ENCODE measurements at places on chromosomes 7 and 10.

DNA sequence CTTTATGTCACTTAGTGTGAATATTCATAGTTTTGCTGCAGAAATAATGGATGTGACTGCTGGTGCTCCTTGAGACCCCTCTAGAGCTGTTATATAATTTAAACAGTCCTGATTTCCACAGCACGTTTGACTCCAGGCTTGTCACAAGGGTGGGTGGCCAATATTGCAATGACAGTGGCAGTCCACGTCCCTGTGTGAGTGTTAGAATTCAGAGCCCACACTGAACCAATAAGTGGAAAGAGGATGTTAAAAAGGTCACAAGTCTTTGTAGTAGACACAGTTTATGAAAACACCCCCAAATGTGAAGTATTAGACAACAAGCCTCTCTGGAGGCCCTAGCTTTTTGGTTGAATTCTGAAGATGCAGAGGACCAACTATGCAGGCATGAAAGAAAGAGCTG lies 2.0 kb downstream of the PPP1R17 start:
- no peak for DNase-seq

GRCh38 chr7:101200862-101201599 lies at the start of gene MOGAT3:
TSS of gene MOGAT3 (minus strand) at chr7:101201036. CDS start at chr7:101200854, 182 bp downstream.
- no peak for DNase-seq

GRCh38 chr10:75941223-75941801 lies 509.9 kb downstream of the LRMDA start:
- no peak for DNase-seq

DNA sequence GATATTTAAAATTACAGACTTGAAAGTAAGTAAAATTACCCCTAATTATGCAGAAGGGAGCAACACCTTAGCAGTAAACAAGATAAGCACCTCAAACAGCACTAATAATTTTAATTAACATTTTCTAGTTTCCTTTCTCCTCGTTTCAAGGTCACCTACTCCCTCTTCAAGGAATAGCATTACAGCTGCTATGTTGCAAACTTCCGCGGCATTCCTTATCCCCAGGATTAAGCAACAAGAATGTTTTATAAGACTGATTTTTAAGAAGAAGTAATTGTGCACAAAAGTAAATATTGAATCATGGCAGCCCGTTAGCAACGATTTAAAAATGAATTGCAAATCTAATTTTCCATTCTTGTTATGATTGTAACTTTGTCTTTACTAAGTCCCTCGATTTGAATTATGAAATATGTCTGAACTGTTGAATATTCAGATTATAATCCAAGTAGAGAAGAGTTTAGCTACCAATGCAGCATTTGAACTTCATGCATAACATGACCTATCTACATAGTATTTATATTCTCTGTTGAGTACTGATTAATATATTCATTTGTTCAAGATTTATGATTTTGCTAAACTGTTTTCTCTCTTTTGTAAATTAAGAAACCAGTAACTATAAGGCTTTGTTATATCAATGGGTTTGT lies 593.5 kb upstream of the MGMT start:
- no peak for DNase-seq

GRCh38 chr7:118179191-118179590 lies 4.8 kb upstream of the LSM8 start:
- no peak for DNase-seq

- DNase-seq = no peak
Observed at GRCh38 chr7:15015545-15016314, 113.2 kb upstream of the DGKB start.

DNA sequence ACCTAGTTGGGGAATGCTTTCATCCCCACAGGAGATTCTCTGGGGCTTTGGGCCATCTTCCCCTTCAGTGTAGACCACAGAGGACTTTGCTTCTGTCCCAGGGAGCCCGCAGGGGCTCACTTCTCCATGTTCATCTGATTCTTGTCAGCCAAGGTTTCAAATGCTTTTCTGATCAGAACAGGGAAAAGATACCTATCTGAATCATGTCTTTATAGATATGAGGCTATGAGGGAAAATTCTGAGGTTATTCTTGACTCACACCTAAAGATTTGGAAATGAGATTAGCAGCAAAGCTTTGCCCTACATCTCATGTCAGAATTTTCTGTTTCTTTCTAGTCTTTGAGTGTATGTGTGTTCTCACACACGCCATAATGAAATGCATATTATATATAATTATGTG lies 53.3 kb downstream of the FIGNL1 start:
- no peak for DNase-seq

DNA sequence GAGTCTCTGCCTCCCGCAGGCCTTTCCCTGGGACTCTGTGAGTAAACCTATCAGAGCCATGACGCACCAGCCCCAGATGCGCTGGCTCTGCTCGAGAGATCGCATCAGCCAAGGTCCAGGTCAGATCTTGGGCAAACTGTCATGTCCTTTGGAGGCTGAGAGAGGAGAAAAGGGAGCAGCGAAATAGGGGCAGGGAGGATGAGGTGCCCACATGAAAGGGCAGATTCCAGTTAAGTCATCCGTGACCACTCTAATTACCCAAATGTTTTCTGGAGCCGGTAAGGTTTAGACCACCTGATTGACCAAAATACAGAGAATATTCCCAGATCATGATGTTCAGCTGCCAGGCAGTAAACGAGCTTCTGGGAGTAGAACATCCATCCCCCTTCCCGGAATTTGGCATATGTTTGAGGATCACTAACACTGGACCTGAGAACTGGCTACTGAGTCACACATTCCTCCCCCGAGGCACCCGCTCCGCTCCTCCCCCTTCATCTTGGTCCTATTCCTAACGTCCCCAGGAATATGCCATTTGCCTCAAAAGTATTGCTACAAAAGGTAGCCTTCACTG lies 88.0 kb downstream of the FGFR2 start:
- no peak for DNase-seq

DNA sequence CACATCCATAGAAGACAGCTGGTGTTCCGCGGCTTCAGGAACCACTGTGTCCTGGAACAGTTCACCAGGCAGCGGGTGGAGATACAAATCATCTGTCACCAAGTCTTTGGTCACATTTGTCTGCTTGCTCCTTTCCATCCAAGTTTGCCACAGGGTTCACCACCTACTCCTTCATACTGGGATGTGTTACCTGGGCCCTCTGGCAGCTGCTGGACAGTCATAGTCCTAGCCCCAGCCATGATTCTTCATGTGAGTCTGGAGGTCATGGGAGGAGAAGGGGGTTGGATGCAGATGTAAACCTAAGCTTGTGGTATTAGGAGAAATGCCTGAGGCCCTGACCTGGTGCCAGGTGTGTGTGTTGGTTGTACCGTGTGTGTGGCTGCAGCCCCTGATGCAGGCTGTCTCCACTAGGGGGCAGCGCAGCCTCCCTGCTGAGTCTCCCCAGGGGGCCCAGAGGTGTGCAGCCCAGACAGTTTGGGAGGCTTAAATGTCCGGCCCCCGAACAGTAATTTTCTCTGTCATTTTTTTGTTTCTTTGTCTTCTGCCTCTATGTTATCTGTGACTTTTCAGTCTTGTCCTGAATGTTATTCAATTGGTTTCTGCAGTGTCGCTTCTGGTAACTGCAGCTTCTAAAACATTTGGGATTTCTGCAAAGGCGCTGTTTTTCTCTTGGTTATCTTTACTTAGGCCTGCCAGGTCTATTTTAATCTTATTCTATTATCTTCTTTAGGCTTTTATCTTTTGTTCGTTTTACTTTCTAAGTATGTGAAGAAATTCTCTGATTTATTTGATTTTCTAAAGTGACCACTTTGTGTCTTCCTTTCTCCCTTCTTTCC lies 14.8 kb downstream of the NPS start:
- no peak for DNase-seq

- no peak for DNase-seq
Observed at GRCh38 chr10:12221323-12222298, 25.6 kb downstream of the CDC123 start.

- no peak for DNase-seq
Observed at GRCh38 chr7:22574754-22575520, 74.9 kb upstream of the STEAP1B start.

DNA sequence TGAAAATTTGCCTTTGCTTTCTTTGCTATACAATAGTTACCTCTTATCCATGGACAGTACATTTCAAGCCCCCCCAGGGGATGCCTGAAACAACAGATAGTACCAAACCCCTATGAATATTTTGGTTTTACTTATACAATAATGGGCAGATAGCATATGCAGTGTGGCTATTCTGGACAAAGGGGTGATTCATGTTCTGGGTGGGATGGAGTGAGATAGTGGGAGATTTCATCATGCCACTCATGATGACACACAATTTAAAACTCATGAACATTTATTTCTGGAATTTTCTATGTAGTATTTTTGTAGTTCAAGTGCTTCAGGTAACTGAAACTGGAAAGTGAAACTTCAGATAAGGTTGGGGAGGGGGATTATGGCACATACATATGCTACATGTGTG lies 12.0 kb downstream of the STARD3NL start:
- no peak for DNase-seq

DNA sequence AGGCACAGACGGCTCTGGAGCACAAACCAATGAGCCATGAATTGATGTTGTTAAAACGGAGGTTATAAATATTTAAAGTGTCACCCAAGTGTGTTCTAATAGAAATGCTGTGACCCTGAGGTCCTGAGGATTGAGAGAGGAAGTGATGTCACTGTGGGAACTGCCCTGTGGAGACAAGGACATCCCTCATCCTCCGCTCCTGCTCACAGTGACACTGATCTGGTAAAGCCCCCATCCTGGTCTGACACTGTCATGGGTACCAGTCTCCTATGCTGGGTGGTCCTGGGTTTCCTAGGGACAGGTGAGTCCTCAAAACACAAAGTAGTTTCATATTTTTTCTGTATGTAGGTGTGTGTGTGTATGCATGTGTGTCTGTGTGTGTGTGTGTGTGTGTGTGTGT lies 237.9 kb upstream of the PRSS1 start:
- no peak for DNase-seq

DNA sequence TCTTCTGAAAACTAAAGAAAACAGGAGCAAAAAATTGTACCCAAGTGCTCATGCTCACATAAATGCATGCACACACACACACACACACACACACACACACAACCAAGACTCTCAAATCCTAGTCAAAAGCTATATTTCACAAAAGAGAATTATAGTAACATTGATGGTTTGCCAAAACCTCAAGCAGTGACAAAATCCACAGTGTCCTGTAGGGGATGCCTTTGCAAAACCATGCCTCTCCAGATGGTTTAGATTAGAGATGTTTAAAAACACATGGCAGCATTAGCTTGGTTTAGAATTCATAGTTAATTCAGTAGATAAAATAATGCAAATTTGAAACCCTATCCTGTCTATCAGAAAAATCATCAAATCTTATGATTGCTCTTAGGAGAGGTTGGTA lies 232.2 kb downstream of the DYNC1I1 start:
- no peak for DNase-seq

DNA sequence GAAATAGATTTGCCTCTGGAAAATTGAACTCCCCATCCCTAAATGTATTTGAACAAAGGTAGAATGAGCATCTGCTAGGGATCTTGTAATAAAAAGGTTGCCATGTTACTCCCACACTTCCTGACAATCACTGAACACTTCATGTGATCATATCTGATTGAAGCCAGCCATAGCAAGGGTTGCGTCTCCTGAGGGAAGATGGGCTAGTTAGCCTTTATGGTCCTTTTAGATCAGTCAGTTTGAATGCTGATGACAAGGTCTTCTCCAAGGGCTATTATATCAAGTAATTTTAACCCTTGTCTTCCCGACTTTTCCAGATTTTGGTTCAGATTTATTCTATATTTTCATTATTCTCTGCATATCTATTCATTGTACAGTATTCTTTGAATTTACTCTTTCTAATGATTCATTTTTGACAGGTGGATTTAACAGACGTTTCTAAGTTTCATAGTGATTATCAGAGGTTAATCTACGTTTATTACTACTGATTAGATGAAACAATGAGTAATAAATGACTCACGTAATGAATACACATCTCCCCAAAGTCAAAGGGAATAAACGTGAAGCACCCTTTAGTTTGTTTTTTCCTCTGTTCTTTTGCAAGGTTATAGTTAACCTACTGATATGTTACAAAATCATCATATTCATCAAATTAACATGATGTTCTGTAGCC lies 28.1 kb downstream of the CSGALNACT2 start:
- DNase-seq = no peak

GRCh38 chr7:117023325-117023854 lies 70.1 kb downstream of the ST7 start:
- no peak for DNase-seq

- no peak for DNase-seq
Observed at GRCh38 chr10:49096890-49097445, 18.4 kb downstream of the VSTM4 start.

DNA sequence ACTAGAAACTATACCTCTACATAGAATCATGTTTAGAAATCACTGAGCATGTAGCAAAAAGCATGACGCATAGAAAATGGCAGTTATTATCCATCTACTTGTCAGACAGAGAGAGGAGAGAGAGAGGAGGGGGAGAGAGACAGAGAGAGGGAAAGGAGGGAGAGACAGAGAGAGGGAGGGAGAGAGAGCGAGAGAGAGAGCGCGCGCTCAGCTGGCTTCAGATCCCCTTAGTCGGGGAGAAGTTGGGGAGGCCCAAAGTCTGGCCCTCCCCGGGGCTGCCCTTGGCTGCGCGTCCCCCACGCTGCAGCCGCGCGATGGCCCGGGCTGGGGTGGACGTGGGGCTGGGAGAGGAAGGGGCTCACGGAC lies 37.0 kb downstream of the CNPY1 start:
- no peak for DNase-seq

- no peak for DNase-seq
Observed at GRCh38 chr10:106312087-106312486, 852.4 kb downstream of the SORCS1 start.

- no peak for DNase-seq
Observed at GRCh38 chr10:87603769-87604168, 55.9 kb upstream of the PAPSS2 start.

- no peak for DNase-seq
Observed at GRCh38 chr7:125654076-125654475, 724.5 kb upstream of the POT1 start.

DNA sequence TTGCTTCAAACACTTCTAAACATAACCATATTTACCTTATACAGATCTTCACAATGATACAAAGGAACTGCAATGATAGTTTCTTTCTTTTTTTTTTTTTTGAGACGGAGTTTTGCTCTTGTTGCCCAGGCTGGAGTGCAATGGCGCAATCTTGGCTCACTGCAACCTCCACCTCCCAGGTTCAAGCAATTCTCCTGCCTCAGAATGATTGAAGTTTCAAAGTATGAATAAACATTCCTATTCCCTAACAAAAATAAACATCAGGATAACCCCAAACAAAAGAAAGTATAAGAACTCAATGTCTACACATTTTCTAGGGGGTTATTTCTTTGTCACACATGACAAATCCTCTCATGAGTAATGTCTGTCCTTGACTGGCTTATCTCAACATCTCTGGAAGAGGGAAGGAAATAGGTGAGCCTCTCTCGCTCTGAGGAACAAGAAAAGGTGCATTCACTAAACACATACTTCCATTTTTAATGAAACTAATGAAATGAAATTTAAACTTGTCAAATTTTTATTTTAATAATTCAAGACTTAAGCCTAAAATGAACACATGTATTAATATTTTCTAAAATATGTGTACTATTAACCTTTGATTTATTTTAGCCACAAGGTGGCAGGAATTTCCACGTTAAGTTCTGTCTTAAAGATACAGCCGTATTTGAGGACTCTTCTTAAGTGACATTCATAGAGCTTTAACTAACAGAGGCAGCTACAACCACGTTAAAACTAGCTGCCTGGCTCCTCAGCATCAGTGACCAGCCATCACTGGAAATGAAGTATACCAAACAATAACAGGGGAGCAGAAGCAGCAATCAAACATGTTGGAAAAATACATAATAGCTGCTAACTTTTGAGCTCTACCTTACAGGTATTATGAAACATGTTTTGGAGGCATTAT lies 58.3 kb downstream of the MALSU1 start:
- DNase-seq = no peak
